ENCODE measurements at places on chromosomes 1 and 21.

- peaks cover 4% of the 10 kb centered on the region for H3K27me3 ChIP-seq
- no peaks in the 10 kb centered on the region for H3K36me3 ChIP-seq
- H3K27ac ChIP-seq = peak overlapping the region; percentile 75
- H3K4me3 ChIP-seq = no peak overlapping the region
- H3K4me1 ChIP-seq = peaks cover 19% of the 10 kb centered on the region
- peak; percentile 74 for DNase-seq
Measured at GRCh38 chr1:20302108-20302471, 11.4 kb downstream of the VWA5B1 start.

- H3K27me3 ChIP-seq = no peaks in the 10 kb centered on the region
- DNase-seq = no peak
- H3K27ac ChIP-seq = no peak overlapping the region
- H3K4me1 ChIP-seq = no peaks in the 10 kb centered on the region
- H3K36me3 ChIP-seq = no peaks in the 10 kb centered on the region
Measured at GRCh38 chr1:241542199-241542907, 10.2 kb downstream of the KMO start.

- H3K4me1 ChIP-seq = peaks cover 26% of the 10 kb centered on the region
- peak overlapping the region; percentile 71 for H3K27ac ChIP-seq
- no peaks in the 10 kb centered on the region for H3K36me3 ChIP-seq
Measured at GRCh38 chr1:235047331-235047871, 81.2 kb downstream of the TOMM20 start.

DNA sequence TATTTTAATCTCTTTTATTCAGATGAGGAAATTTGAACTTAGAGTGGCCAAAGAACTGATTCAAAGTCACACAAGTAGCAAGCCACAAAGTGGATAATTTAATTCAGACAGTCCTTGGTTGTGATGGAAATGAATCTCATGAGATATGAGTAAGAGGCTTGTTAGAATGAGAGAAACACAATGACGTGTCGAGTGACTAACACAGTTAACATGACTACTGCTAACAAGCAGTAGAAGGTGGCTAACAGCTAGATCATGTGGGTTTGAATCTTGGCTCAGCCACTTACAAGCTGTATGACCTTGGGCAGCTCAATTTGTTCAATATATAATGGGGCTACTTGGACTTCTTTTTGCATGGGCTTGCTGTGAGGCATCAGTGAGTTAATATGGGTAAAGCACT is 104.5 kb upstream of the LMO4 start:
- no peaks in the 10 kb centered on the region for H3K27me3 ChIP-seq
- DNase-seq = peak; percentile 100
- peaks cover 28% of the 10 kb centered on the region for H3K4me1 ChIP-seq

DNA sequence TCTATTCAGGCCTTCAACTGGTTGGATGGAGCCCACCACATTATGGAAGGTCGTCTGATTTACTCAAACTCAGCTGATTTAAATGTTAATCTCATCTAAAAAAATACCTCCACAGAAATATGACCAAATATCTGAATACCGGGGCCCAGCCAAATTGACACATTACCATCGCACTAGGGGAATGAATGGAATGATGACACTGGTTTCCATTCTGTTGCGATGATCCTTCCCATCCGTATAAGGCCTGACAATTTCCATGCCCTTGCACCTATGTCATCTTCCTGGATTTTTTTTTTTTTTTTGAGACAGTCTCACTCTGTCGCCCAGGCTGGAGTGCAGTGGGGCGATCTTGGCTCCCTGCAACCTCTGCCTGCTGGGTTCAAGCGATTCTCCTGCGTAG is 397.5 kb downstream of the KIF26B start:
- no peaks in the 10 kb centered on the region for H3K36me3 ChIP-seq
- DNase-seq = no peak
- no peak overlapping the region for H3K27ac ChIP-seq
- H3K4me3 ChIP-seq = no peak overlapping the region
- H3K4me1 ChIP-seq = no peaks in the 10 kb centered on the region
- no peaks in the 10 kb centered on the region for H3K27me3 ChIP-seq

GRCh38 chr1:57423656-57424211 is at the start of gene DAB1:
Gene DAB1 (minus strand): TSS chr1:57424060. CDS start chr1:57291030, 133,030 bp downstream.
- peaks cover 5% of the 10 kb centered on the region for H3K4me1 ChIP-seq
- peak within 1 kb of the TSS; percentile 52 for H3K4me3 ChIP-seq
- no peaks in the 10 kb centered on the region for H3K36me3 ChIP-seq
- no peak within 1 kb of the TSS for H3K27ac ChIP-seq
- peaks cover 48% of the 10 kb centered on the region for H3K27me3 ChIP-seq
- peak; percentile 15 for DNase-seq

DNA sequence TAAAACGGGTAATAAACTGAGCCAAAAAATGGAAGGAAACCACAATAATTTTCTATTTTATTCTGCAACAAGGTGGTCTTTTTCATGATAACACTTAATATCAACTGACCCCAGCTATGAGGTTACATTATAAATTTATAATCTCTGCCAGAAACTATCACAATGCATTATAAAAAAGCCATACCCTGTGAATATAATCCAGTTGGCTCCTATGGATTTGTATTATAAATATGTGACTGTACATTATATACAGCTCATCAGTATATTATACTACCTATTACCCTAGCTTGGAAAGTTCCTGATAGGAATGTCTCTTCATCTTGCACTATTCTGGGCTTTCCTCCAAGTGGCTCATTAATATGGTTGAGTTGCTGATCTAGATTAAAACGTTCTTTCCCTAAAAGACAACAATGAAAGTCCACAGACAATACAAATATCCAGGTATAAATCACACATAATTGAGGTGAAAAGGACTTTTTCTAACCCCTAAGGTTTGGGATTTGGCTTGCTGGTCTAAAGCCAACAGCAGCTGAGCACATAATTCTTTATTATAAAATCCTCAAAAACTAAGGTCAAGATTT is 487.7 kb downstream of the TTLL7 start:
- no peak overlapping the region for H3K4me3 ChIP-seq
- H3K27me3 ChIP-seq = no peaks in the 10 kb centered on the region
- H3K4me1 ChIP-seq = no peaks in the 10 kb centered on the region
- no peak for DNase-seq

Measured in astrocyte (in vitro differentiated cells and primary cell).